ENCODE measurements at places on chromosomes 7 and 10. TPM values are rescaled to one million over a fixed set of nuclear protein-coding genes. Genes with fewer than 3 reads are reported as not detected.

GRCh38 chr7:113915956-113916355 lies 2.9 kb downstream of the PPP1R3A start:
- H3K4me1 ChIP-seq: no peaks in the 10 kb centered on the region
- no peak overlapping the region for H3K27ac ChIP-seq
- H3K36me3 ChIP-seq: no peaks in the 10 kb centered on the region
- no peaks in the 10 kb centered on the region for H3K27me3 ChIP-seq
- no peak overlapping the region for H3K4me3 ChIP-seq
- no peak for DNase-seq

GRCh38 chr7:5382281-5382892 lies 41.2 kb downstream of the TNRC18 start:
- peak overlapping the region; percentile 24 for H3K27ac ChIP-seq
- H3K4me1 ChIP-seq: peaks cover 39% of the 10 kb centered on the region
- no peaks in the 10 kb centered on the region for H3K36me3 ChIP-seq
- H3K4me3 ChIP-seq: no peak overlapping the region

- H3K4me3 ChIP-seq: no peak overlapping the region
- H3K4me1 ChIP-seq: no peaks in the 10 kb centered on the region
- DNase-seq: no peak
- no peak overlapping the region for H3K27ac ChIP-seq
Measured at GRCh38 chr10:27637601-27638000, 108.0 kb downstream of the MKX start.

DNA sequence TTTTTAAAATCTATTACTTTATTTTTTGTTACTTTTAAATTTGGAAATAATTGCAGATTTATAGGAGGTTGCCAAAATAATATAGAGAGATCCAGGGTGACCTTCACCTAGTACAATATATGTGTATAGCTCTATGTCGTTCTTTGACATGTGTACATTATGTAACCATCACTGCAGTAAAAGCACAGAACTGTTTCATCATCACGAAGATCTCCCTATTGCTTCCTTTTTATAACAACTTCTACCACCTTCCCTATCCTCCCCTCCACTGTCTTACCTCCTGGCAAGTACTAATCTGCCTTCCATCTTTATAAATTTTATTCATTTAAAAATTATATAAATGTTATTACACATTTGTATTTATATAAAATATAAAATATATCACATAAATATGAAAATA lies 251.0 kb downstream of the AUTS2 start:
- H3K36me3 ChIP-seq: no peaks in the 10 kb centered on the region
- H3K27ac ChIP-seq: no peak overlapping the region
- no peaks in the 10 kb centered on the region for H3K27me3 ChIP-seq
- no peak for DNase-seq
- peaks cover 5% of the 10 kb centered on the region for H3K4me1 ChIP-seq
- H3K4me3 ChIP-seq: no peak overlapping the region

Gene AGFG2
- polyA plus RNA-seq: 55.9 TPM

- H3K4me3 ChIP-seq: no peak overlapping the region
- no peaks in the 10 kb centered on the region for H3K36me3 ChIP-seq
- no peak for DNase-seq
- H3K27me3 ChIP-seq: no peaks in the 10 kb centered on the region
Measured at GRCh38 chr10:124124123-124124768, 30.8 kb upstream of the CHST15 start.

Gene DNAH11
- 0.05 TPM for polyA plus RNA-seq

- H3K4me1 ChIP-seq: no peaks in the 10 kb centered on the region
- H3K27me3 ChIP-seq: no peaks in the 10 kb centered on the region
- no peak overlapping the region for H3K4me3 ChIP-seq
- DNase-seq: no peak
- no peaks in the 10 kb centered on the region for H3K36me3 ChIP-seq
Measured at GRCh38 chr10:30596013-30596412, 33.5 kb downstream of the LYZL2 start.

DNA sequence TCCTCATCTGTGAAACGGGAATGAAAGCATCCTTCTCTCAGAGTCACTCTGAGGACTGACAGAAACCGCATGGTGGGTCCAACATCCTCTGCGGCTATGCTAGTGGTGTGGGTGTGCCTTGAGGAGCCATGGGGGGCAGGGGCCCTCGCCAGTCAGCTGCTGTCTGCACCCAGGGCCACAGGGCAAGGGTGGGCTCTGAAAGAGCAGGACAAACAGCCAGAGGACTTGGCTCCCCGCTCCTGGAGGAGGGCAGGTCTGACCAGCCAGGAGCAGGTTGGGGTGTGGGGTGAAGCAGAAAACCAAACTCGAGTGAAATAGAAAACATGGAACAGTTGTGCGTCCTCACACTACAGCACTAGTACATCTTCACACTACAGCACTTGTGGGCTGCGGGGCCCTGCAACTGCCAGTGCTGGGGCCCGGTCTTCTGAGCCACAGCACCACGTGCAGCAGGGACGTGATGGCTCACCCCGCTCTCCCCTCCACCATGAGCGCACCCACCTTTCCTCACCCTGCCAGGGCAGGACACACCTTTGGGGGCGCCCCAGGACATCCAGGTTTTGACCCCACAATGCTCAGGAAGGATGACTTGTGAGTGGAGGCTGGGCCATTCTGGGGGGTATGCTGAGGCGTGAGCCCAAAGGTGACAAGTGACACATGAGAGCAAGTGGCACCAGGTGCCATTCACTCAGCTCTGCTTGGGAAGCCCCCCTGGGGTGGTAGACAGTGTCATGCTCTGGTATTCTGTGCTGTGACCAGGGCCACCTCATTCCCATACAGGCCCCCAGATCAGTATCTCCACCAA lies 96.1 kb upstream of the RET start:
- H3K27me3 ChIP-seq: no peaks in the 10 kb centered on the region
- DNase-seq: no peak
- no peaks in the 10 kb centered on the region for H3K4me1 ChIP-seq
- H3K27ac ChIP-seq: no peak overlapping the region
- H3K36me3 ChIP-seq: no peaks in the 10 kb centered on the region

GRCh38 chr10:124063750-124064603 lies 29.4 kb downstream of the CHST15 start:
- H3K36me3 ChIP-seq: no peaks in the 10 kb centered on the region
- H3K27me3 ChIP-seq: no peaks in the 10 kb centered on the region
- H3K4me1 ChIP-seq: peaks cover 29% of the 10 kb centered on the region
- DNase-seq: peak; percentile 73
- H3K4me3 ChIP-seq: no peak overlapping the region

Gene CDNF
- 2.9 TPM for polyA plus RNA-seq

Gene LRRC18
- 0.22 TPM for polyA plus RNA-seq

GRCh38 chr10:99984211-99985034 lies 25.3 kb downstream of the DNMBP start:
- peaks cover 22% of the 10 kb centered on the region for H3K4me1 ChIP-seq
- H3K27ac ChIP-seq: peak overlapping the region; percentile 89
- no peak overlapping the region for H3K4me3 ChIP-seq
- H3K36me3 ChIP-seq: no peaks in the 10 kb centered on the region
- no peak for DNase-seq
- H3K27me3 ChIP-seq: no peaks in the 10 kb centered on the region

DNA sequence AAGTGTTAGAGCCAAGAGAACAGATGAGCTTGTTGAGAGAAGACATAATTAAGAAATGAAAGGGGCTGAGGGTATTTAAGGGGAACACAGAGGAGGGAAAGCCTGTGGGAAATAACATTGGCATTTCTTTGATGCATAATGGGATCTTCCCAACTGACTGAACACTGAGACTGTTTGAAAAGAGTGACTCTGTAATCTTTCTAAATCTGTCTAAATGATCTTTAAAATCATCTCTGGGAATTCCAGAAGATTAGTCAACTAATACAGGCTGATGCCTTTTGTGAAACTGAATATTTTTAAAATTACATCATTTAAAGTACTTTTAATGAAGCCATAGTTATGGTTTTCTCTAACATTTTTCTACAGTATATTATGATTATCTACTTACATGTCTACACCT lies 17.4 kb upstream of the SLC35G1 start:
- no peaks in the 10 kb centered on the region for H3K4me1 ChIP-seq
- no peaks in the 10 kb centered on the region for H3K27me3 ChIP-seq
- H3K4me3 ChIP-seq: no peak overlapping the region

Data from ovary (tissue), 10 donors.